ENCODE measurements at places on chromosomes 13 and 19.

GRCh38 chr13:113383089-113383488 lies 19.2 kb upstream of the GRTP1 start:
- DNase-seq, result peak; percentile 13

GRCh38 chr13:101698400-101698799 lies 245.9 kb downstream of the ITGBL1 start:
- DNase-seq, result no peak

DNA sequence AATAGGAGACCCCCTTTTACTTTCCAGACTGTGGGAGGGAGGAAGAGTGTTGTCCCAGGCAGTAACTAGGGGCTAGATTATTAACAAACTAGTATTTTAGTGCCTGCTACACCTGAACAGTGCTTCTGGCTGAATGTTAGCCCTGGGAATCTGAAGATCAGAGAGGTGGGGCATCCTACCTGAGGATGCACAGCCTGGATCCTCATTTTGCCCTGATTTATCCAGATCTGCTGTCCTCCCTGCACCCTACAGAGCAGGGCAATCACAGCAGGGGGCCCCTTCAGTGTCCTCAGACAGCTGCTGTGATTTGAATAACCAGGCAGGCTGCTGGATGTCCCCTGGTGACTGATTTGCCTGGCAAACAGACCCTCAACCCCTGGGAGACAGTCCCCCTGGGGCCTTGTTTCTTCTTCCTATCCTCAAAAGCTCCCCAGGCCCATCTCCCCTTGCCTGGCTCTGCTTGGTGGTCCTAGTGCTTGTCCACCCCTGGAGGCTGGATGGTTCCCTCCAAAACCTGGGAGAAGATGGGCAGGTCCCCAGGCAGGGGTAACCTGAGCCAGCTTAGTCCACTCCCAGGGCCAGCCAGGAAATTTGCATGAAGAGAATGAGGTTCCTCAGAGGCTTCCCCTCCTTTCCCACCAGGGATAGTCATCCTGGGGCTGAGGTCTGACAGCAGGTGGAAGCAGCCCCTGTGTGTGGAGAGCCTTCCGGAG lies at the start of gene OVOL3:
OVOL3 (plus strand) TSS at position 657 of the 713 bp plus-strand sequence. CDS start 60 bp downstream, outside the sequence.
- DNase-seq, result no peak

- DNase-seq, result peak; percentile 94
These were observed 2.5 kb downstream of the ATP5F1D start for GRCh38 chr19:1243768-1244692.

- no peak for DNase-seq
These were observed 19.7 kb downstream of the CLPTM1 start for GRCh38 chr19:44974857-44975256.

GRCh38 chr13:59531571-59532091 lies 632.1 kb downstream of the DIAPH3 start:
- DNase-seq, result peak; percentile 82

- DNase-seq, result no peak
These were observed 85.9 kb downstream of the MUC16 start for GRCh38 chr19:8924283-8924682.

DNA sequence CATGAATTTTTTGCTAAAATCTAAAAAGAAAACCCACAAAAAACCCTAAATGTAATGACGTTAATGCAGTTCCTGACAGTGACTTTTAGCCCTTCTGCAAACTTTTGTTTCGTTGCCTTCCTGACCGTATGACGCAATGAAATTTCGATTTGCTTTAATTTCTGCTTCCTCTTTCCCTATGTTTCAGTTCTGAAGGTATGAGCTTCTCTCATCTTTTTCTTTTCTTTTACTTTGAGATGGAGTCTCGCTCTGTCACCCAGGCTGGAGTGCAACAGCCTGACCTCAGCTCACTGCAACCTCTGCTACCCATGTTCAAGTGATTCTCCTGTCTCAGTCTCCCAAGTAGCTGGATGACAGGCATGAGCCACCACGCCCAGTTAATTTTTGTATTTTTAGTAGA lies 6.1 kb upstream of the LILRA5 start:
- DNase-seq, result peak; percentile 35

- no peak for DNase-seq
These were observed 1.3 kb upstream of the ACER1 start for GRCh38 chr19:6334490-6335285.

- no peak for DNase-seq
These were observed 134.6 kb downstream of the ATP11A start for GRCh38 chr13:112824429-112824828.

DNA sequence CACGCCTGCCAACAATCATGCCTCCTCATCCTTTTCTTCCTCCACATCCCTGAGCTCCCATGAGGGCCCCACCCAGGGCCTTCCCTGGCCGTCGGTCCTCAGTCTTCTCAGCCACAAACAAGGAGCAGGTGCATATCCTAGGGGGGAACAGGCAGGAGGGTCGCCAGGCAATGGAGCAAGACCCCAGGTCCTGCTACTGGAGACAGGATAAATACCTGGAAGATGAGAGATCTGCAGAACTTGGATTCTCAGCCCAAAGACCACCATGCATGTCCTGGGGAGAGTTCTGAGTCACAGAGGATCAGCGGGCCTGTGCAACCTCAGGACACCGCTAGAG lies 344.7 kb upstream of the TSHZ3 start:
- DNase-seq, result no peak

- no peak for DNase-seq
These were observed 536.5 kb upstream of the SPRY2 start for GRCh38 chr13:80877209-80877943.

DNA sequence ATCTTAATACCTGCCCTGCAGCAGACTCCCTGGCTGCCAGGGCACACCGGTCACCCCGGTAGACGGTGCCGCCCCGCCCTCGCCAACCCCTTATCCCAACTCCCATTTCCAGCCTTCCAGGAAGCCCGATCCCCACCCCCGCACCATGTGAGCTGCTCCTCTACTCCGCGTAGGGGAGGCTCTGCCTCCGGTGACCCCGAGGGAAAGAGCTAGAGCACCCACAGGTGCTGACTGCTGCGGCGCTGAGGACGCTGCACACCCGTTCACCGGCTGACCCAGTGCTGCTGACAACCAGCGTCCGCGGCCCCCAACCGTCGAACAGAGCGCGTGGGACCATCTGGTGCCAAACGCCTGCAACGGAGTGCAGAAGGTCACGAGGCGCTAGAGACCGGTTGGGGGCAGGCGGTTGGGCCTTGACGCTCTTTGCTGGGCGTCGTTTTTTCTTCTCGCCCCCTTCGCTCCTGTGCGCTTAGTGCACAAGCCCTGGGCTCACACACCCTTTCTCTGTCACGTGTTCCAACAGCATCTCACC lies 59.6 kb upstream of the ZNF599 start:
- no peak for DNase-seq

DNA sequence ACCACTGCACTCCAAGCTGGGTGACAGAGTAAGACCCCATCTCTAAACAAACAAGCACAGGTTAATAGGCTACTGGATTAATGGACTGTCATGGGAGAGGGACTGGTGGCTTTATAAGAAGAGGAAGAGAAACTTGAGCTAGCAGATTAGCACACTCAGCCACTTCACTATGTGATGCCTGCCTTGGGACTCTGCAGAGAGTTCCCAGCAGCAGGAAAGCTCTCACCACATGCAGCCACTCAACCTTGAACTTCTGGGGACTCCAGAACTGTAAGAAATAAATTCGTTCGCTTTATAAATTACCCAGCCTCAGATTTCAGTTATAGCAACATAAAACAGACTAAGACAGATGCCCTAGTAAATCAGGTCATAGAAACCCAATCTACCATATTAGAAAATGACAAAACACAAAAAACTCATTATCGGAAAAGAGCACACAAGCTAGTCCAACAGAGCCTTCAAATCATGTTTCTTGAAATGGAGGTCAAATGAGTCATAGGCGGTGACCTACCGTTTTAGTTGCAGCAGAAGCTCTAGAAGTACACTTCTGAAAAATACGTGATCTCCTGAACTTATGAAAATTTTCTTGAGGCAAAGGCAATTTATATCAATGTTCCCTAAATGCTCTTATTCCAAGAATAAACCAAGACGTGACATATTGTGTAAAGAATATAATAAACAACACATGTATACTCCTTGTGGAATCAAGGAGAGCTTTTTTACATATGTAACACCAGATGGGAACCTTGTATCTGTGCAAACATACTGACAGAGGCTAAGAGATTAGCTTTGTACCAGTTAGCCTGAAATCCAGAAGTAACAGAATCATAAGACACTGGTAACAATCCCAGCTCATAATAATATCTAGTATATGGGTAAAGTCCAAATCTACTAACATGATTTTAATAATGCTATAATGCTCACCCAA lies 340.9 kb upstream of the SGCG start:
- no peak for DNase-seq

DNA sequence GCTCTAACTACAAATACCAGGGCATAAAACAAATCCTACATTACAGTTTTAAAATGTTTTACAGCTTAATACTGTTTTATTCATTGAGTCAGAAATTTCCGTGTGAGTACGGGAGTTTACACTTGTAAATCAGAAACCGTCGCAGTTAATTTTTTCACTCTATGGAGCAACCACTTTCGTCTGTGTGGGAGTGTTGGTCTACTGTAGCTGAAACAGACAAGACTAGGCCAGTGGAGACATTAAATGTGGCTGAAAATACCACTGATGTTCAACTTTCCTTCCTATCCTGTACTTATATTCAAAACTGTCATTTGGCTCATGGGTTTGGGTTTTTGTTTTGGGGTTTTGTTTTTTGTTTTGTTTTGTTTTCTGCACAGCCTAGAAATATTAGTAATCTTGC lies 268.7 kb downstream of the DCT start:
- DNase-seq, result no peak

GRCh38 chr13:51292000-51292565 lies 47.4 kb upstream of the SERPINE3 start:
- no peak for DNase-seq

DNA sequence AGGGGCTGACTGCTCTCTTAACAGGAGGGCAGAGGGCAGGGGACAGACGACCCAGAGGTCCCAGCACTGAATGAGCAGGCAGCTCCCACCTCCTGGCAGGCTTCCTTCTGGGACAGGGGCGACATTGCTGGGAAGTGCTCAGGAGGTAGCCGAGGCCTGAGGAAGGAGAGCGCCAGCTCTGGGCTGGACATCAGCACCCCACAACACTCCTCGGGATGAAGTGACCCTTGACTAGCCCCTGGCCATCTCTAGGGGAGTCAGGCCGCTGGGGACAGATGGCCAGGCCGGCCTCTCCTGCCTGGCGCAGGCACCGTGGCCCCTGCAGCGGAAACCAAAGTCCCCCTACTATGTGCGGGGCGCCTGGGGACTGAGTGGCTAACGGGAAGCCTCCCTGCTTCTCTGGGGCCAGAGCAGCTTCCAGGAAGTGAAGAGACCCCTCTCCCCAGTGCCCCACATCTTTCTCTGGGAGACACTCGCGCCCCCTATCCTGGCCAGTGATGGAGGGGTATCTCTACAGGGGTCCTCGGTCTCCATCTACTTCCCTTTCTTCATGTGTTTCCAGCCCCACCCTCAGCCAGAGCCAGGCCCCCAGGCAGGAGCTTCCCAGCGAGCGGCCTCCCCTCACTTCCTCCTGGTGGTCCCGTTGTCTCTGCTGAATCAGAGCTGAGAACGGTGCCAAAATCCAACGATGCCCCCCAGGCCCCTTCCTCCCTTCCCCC lies 10.1 kb downstream of the PRR36 start:
- DNase-seq, result no peak

DNA sequence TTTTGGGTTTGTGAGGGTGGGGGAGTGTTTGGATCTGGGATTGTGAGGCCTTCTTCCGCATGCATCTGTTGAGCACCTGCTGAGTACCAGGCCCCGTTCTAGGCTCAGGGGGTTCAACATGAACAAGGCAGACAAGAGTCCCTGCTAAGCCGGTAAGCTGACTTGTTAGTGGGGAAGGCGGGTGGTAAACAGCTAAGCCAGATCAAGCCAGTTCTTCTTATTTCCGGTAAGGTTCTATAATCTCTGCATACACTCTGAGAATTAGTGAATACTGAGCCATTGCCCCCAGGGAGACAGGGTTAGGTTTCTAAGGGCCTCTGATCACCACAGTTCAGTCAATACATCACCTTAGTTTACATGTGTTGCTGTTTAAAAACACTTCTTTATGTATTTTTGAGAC lies 9.9 kb upstream of the EHD2 start:
- DNase-seq, result no peak

DNA sequence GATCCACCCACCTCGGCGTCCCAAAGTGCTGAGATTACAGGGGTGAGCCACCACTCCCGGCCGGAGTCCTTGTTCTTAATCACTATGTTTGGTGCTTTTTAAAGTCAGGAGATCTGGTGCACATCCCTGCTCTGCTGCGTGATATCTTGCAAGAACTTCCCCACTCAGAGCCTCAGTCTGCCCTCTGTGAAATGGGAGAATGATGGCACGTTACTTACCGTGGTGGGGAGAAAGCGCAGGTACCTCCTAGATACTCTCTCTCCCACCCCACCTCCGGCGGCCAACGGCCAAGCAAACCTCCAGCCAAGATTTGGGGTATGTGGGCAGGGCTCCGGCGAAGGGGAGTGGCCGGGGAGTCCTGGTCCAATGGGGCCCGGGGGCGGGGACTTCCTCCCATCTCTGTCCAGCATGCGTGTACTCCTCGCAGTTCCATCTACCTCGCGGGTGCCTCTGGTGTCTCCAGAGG lies at the start of gene RYR1:
RYR1 (plus strand) TSS at position 424 of the 466 bp plus-strand sequence. CDS start 139 bp downstream, outside the sequence.
- DNase-seq, result peak; percentile 76

DNA sequence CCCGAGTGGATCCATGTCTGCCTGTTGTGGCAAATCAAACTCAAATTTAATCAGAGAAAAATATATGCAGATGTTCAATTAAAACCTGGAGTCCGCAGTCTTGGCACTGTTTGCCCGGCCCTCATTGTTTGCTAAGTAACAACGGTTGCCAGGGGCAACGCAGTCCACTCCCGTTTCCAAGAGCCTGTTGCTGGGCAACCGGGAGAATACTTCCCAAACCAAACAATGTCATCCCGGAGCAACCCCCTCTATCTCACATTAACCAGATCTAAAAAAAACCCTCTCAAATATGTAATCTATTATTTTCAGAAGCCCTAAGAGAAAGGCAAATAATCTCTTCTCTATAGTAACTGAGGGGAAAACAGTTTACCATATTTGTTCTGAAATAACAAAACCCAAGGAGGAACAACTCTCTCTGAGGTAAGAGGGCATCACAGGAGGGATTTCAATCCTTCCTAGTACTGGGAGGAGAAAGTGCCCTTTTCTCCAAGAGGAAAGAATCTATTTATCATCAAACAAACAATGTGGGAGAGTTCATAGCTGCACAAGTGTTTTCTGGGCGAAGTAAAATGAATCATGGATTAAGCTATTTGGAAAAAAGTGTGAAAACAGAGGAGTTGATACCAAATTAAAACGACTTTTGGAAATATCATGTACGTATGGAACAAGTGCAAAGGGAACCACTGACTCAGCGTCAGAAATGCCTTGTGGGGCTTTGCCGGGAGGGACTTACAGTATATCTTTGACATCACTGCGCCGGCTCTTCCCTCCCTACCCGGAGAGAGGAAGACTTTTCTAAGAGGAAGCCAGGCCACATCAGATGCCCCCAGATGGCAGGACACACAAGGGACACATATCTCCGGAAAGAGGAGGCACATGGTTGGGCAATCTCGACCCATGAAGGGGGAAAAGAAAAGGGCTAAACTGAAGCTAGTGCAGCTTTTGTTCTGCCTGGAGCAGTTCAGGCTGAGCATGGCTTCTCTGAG lies 43.3 kb downstream of the RFX2 start:
- peak; percentile 96 for DNase-seq

- DNase-seq, result no peak
These were observed 260.4 kb downstream of the NALCN start for GRCh38 chr13:101155920-101156319.

- no peak for DNase-seq
These were observed 144.9 kb upstream of the ZNF507 start for GRCh38 chr19:32200312-32201038.
